ENCODE measurements at places on chromosomes 1 and 21.

DNA sequence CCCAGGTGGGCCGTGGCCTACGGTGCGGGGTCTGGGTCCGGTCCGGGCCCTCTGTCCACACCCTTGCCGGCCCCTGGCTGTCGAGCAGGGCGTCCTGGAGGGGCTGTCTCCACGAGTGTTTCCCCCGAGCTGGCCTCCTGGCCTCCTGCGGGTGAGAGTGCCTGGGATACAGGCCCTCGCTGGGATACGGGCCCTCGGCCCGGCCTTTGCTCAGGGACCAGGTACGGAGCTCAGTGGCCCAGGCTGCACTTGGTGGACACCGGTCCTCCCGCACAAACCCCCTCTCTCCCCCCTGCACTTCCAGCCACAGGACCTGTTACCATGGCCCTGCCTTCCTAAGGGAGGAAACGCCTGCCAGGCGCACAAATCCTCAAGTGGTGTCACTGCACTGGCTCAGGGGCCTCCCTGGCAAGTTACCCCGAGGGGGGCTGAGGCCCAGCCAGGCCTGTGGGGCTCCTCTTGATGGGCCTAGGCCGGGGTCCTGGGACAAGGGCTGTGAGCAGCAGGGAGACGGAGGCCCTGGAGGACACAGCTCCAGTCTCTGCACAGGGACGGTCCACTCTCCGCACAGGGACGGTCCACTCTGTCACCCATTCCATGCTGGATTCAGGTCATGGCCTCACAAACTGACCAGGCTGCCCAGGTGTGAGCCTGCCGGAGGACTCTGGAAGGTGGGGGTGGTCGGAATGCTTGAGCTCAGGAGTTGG lies 18.2 kb upstream of the RNF223 start:
- H3K27me3 ChIP-seq, result no peaks in the 10 kb centered on the region
- H3K4me1 ChIP-seq, result no peaks in the 10 kb centered on the region
- DNase-seq, result no peak
- no peak overlapping the region for H3K27ac ChIP-seq

DNA sequence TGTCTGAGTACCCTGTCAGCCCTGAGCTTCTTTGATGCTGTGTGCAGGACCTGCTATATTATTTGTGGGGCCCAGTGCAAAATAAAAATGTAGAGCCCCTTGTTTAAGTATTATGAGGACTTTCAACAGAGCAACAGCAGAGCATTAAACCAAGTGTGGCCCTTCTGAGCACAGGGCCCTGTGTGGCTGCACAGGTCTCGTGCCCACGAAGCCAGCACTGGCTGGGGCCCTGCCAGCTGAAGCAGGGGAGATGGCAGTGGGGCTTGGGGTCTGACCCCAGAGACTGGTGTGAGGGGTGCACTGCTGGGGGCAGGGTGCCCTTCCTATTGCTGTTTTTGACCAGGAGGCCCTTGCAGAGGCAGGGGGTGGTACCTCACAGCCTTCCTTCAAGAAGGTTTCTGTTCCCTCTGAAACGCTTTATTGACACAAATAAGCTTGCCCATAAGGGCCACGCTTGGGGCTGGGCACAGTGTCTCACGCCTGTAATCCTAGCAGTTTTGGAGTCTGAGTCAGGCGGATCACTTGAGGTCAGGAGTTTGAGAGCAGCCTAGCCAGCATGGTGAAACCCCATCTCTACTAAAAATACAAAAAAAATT lies 2.2 kb upstream of the SEMA4A start:
- peaks cover 10% of the 10 kb centered on the region for H3K4me1 ChIP-seq
- no peak for DNase-seq
- no peak overlapping the region for H3K4me3 ChIP-seq
- peaks cover 47% of the 10 kb centered on the region for H3K27me3 ChIP-seq
- H3K36me3 ChIP-seq, result no peaks in the 10 kb centered on the region

- no peaks in the 10 kb centered on the region for H3K4me1 ChIP-seq
- no peak overlapping the region for H3K4me3 ChIP-seq
- DNase-seq, result no peak
- H3K27ac ChIP-seq, result no peak overlapping the region
- no peaks in the 10 kb centered on the region for H3K27me3 ChIP-seq
Measured at GRCh38 chr1:97482022-97482421, 438.8 kb downstream of the DPYD start.

- H3K27ac ChIP-seq, result no peak overlapping the region
- H3K4me1 ChIP-seq, result no peaks in the 10 kb centered on the region
- H3K4me3 ChIP-seq, result no peak overlapping the region
- DNase-seq, result no peak
Measured at GRCh38 chr1:30612536-30613065, 110.8 kb downstream of the MATN1 start.

DNA sequence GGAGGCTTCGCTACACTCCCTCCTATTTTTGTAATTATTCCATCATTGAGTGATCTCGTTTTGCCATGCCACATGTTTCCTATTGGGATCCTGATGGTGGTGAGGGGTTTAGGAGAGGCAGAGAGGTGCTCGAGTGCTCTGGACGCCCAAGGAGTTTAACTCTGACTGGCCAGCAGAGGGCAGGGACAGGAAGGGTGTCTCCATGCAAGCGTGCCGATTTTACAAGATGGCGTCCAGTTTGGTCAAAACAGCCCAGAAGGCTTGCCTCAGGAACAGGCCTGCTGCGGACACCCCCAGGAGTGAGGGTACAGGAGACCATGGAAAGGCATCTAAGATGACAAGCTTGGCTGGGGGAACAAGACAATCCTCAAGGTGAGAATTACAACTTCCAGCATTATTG lies 33.8 kb upstream of the KCNE2 start:
- no peak for DNase-seq
- peaks cover 2% of the 10 kb centered on the region for H3K4me1 ChIP-seq
- H3K4me3 ChIP-seq, result no peak overlapping the region
- no peak overlapping the region for H3K27ac ChIP-seq

Measured in progenitor cell of endocrine pancreas (in vitro differentiated cells).